ENCODE measurements at places on chromosomes 2 and 18. TPM values are rescaled to one million over a fixed set of nuclear protein-coding genes. Genes with fewer than 3 reads are reported as not detected.

- no peak for DNase-seq
Observed at GRCh38 chr2:4486971-4487370, 783.6 kb downstream of the DCDC2C start.

DNA sequence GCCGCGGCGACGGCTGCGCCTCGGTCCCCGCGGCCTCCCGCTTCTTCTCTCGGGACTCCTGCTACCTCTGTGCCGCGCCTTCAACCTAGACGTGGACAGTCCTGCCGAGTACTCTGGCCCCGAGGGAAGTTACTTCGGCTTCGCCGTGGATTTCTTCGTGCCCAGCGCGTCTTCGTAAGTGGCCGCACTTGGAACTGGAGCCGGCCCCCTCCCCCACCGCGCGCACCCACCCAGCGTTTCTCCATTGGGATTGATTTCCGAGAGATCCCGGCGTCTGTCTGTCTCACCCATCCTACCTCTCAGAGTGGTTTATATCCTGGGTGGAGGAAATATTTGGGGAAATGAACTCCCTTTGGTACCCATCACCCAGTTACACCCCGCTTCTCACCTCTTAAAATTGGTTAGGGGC is 498 bp downstream of the ITGAV start:
- DNase-seq, result no peak

DNA sequence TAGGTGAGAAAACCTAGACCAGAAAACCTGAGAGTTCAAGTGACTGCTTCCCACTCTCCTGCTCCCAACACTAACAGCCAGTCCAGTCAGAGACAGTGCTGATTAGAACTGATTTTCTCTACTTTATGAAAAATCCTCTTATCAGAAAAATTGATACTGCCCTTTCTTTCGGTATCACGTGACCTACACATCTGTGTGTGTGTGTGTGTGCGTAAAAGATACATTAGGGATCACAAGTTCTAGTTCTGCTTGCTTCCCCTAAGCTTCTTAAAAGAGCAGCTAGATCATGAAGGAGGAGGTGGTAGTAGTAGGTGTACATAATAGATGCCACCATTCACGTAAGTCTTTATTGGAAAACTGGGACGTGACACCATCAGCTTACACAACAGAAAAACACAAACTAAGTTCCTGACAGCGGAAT is 1.5 kb downstream of the ARL5A start:
- DNase-seq, result no peak

- no peak for DNase-seq
Observed at GRCh38 chr2:179581605-179582004, 279.8 kb downstream of the ZNF385B start.

DNA sequence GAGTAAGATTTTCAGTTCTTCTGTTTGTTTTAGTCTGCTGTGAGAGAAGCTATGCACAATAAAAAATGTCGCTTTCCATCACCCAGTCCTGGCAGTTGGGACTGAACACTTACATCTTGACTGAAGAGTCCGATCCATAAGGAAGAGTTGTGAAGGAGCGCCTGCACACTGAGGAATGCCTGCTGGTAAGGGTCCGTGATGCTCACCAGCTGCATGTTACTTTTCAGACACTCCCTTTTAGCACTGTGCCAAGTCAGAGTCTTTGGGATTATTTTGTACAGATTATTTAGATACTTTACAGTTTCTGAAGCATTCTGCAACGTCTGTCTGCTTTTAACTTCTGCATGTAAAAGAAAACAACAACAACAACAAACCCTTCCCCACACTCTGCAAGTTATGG is 42.6 kb upstream of the CD302 start:
- DNase-seq, result no peak

DNA sequence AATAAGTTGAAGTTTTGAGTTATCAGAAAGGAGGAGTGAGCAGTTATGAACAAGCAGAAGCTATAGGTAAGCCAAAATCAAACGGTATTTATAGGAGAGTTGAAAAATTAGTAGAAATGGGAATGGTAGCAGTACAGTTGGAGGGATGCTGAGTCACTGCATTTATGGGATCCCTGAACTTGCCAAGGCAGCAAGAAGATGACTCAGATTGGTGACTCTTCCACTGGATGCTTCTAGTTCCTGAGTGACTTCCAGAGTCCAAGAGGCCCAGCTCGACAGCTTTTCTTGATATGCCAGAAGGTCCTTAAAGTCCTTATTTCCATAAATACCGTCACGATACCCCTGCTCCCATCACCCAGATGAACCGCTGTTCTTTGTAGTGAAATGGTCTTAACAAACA is 31.1 kb upstream of the ACTR3 start:
- DNase-seq, result no peak

- DNase-seq, result no peak
Observed at GRCh38 chr2:27544143-27544821, 38.6 kb upstream of the ZNF512 start.

DNA sequence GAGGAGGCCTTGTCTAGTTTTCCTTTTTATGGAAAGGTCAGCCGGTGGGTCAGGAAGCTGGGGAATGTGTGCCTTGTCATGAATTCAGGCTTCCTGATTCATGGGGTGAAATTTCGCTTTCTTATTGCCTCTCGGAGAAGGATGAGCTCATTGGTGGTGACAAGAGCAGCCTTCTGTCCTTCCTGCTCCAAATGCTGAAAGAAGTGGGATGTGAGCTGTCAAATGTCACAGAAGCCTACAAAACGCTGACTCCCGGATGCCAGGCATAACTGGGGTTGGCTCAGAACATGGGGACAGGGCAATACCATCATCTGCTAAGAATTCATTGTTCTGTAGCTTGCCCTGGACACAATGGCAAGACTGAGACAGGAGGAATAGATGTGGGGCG is 55.8 kb upstream of the FAM136A start:
- no peak for DNase-seq

DNA sequence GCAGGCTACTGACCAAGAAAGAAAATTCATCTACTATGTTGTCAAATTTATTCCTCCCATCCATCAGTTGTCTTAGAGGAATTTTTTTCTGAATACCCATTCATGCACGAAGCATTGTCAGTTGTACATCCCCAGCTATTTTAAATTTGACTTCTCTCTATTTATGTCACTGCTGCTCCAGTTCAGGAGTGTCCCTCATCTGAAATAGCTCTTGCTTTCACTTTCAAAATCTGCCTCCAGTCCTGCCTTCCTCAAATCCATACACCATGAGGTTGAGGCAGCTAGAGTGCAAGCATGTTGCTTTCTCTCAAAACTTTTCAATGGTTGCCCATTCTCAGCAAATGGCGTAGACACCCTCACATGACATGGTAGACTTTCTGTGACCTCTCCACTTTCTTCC is 335.4 kb upstream of the CDH2 start:
- no peak for DNase-seq

- DNase-seq, result no peak
Observed at GRCh38 chr18:50301074-50301473, 13.6 kb upstream of the CXXC1 start.

DNA sequence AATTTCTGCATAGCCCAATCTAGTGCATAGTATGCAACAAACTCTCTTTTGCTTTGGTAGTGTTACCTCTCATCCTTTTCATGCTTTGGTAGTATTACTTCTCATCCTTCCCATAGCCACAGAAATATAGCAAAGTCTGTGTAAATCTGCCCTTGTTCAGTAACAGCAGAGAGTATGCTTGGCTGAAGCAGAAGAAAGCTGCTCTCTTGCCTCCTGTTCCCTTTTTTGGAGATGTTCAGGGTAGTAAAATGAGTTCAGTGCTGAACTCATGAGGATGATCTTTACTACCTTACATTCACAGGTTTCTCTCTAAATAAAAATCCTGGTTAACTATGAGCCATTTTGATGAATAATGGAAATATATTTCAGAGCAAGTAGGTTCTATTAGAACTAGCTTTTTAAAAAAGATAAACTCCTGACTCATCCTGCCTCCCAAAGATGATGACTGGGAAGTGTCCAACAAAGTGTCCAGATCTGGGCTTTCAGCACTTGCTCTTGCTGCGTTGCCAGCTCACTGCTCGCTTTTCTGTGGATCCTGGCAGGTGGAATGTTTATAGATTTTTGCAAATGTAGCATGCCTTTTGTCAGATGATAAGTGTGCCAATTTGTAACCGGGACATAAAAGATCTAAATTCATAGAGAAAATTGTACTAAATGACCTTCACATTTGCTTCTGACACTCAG is 29.4 kb upstream of the CHMP3 start:
- no peak for DNase-seq

- no peak for DNase-seq
Observed at GRCh38 chr2:221455214-221455613, 116.9 kb downstream of the EPHA4 start.

GRCh38 chr18:6928359-6928758 is 189.2 kb downstream of the LAMA1 start:
- no peak for DNase-seq

DNA sequence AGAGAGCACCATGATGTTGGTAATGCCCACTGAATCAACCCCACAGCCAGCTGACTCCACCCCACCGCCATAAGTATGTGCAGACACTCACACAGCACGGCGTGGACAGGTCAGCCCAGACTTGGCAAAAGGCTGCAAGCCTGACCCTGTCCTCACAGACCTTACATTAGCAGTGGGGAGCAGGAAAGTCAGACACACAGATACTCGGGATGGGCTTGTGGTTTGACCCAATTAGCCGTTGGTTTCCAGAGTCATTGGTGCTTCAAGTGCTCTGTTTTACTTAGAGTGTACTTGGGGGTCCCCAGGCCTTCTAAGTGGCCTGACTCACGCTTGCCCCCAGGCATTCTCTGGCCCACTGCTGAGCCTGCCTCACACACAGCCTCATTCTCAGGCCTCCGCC is 36.7 kb downstream of the EN1 start:
- no peak for DNase-seq

- no peak for DNase-seq
Observed at GRCh38 chr18:2411381-2411960, 159.8 kb downstream of the METTL4 start.

Gene DGUOK
- 100 TPM for total RNA-seq

Gene TBR1
- total RNA-seq, result 0.09 TPM

Gene ZNF396
- 3.6 TPM for total RNA-seq

Gene SOWAHC
- 10.4 TPM for total RNA-seq

Gene TTR
- total RNA-seq, result not detected

Gene GRB14
- total RNA-seq, result 0.93 TPM

Gene REG1B
- not detected for total RNA-seq

Gene D2HGDH
- 17.7 TPM for total RNA-seq
